ENCODE measurements at places on chromosomes 12 and 14. TPM values are rescaled to one million over a fixed set of nuclear protein-coding genes. Genes with fewer than 3 reads are reported as not detected.

The ALG10B gene
- total RNA-seq: 6.3 TPM

The PLEKHG7 gene
- not detected for total RNA-seq

DNA sequence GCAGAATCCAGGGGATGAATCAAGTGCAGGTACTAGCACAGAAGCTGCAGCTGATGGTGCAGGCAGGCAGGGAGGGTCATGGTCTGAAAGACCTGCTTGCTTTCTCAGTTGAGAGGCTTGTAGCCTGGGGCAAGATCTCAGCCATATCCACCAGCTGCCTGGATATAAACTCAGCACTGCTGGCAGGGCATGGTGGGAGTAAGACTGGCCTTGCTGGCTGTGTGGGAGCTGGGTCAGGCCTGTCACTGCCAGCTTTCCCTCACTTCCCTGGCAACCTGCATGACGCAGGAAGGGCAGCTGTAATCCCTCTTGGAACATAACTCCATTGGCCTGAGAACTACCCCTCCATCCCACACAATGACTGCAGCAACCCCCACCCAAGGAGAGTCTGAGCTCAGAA is 230.1 kb downstream of the ANO6 start:
- H3K4me1 ChIP-seq: no peaks in the 10 kb centered on the region
- H3K27me3 ChIP-seq: no peaks in the 10 kb centered on the region
- H3K36me3 ChIP-seq: peaks cover 11% of the 10 kb centered on the region

- H3K36me3 ChIP-seq: peaks cover 6% of the 10 kb centered on the region
- DNase-seq: no peak
- H3K27me3 ChIP-seq: no peaks in the 10 kb centered on the region
- no peaks in the 10 kb centered on the region for H3K4me1 ChIP-seq
- H3K4me3 ChIP-seq: no peak overlapping the region
Measured at GRCh38 chr12:100555722-100556121, 17.8 kb upstream of the GAS2L3 start.

DNA sequence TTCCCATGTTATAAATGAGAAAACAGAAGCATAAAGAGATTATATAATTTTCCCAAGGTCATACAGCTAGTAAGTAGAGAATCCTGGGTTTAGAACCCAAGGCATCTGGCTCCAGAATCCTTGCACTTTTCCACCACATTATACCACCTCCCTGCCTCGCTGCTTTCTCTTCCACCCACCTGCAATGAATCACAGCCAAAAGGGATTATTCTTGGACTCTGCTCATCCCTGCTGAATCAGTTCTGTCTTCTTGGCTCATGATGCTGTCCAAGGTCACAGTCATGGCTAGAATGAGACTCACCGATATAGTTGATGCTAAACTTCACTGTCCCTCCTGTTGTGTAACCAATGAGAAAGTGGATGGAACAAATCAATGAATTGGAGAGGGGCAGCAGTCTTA is 356.6 kb downstream of the FUT8 start:
- no peak for DNase-seq
- peaks cover 13% of the 10 kb centered on the region for H3K36me3 ChIP-seq
- no peak overlapping the region for H3K4me3 ChIP-seq
- H3K27ac ChIP-seq: no peak overlapping the region
- H3K27me3 ChIP-seq: peaks cover 2% of the 10 kb centered on the region

- H3K4me3 ChIP-seq: no peak overlapping the region
- no peak overlapping the region for H3K27ac ChIP-seq
- H3K36me3 ChIP-seq: peaks cover 20% of the 10 kb centered on the region
- DNase-seq: no peak
- no peaks in the 10 kb centered on the region for H3K27me3 ChIP-seq
Measured at GRCh38 chr12:126762150-126762549, 1504.8 kb upstream of the TMEM132C start.

DNA sequence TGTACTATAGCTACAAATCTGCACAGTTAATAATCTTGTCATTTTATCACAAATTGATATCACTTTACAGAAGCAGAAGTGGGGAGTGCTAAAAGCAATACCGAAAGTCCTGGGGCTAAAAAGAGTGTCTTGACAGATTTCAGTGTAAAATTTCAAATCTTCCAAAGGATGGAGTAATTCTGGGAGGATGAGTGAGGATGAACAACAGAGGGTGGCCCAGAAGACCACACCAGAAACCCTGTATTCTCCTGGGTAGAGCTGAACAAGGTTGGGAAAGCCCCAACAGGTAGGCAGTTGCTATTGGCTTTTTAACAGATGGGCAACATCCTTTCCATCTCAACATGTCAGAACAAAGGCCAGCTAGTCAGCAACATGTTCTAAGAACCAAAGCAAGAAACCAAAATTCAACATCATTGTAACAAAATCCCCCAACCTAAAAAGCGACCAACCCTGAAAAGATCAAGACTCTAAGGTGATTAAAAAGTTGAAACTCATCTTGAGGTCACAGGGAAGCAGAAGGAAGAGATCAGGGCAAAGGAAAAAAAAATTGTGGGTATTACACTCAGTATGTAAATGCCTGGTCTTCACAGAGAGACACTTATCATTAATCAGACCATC is 38.8 kb downstream of the CBX5 start:
- peak overlapping the region; percentile 88 for H3K27ac ChIP-seq
- peaks cover 12% of the 10 kb centered on the region for H3K4me1 ChIP-seq
- H3K4me3 ChIP-seq: no peak overlapping the region
- no peaks in the 10 kb centered on the region for H3K27me3 ChIP-seq

Data from glutamatergic neuron (in vitro differentiated cells).